ENCODE measurements at places on chromosomes 13 and 19.

DNA sequence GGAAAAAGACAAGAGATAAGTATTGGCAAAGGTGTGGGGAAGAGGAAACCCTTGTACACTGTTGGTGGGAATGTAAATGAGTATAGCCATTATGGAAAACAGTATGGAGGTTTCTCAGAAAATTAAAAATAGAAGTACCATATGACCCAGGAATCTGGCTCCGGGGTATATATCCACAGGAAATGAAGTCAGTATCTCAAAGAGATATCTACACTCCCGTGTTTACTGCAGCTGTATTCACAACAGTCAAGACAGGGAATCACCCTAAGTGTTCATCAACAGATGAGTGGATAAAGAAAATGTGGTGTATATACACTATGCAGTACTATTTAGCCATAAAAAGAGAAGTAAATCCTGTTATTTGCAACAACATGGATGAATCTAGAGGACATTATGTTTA lies 13.5 kb downstream of the KCTD12 start:
- no peak for DNase-seq

- no peak for DNase-seq
Measured at GRCh38 chr13:113119822-113120189, 2.8 kb upstream of the F10 start.

GRCh38 chr19:3893509-3894179 lies 13.2 kb downstream of the ATCAY start:
- no peak for DNase-seq

- no peak for DNase-seq
Measured at GRCh38 chr13:33188093-33188882, 97.3 kb downstream of the STARD13 start.
